ENCODE measurements at places on chromosomes 3 and 15.

GRCh38 chr3:139559541-139559940, 20.0 kb upstream of the RBP1 start:
- no peak for DNase-seq

GRCh38 chr3:176937994-176938393, 259.3 kb downstream of the TBL1XR1 start:
- DNase-seq = no peak

- DNase-seq = no peak
Observed at GRCh38 chr3:123388811-123389627, 59.9 kb downstream of the ADCY5 start.

DNA sequence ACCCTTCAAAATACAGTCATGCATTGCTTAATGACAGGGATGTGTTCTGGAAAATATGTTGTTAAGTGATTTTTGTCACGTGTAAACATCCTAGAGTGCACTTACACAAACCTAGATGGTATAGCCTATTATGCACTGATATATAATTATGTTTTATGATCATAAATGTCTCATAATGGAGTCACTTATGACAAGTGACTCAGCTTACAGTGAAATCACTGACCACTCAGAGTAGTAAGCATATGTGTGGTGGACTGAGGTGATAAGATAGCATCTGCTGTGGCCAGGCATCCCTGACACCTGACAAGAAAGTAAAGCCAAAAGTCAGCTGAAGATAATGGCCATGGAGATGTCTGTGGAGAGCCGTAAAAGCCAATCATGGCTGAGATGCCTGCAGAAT, 5.4 kb downstream of the ACAD11 start:
- DNase-seq = no peak

DNA sequence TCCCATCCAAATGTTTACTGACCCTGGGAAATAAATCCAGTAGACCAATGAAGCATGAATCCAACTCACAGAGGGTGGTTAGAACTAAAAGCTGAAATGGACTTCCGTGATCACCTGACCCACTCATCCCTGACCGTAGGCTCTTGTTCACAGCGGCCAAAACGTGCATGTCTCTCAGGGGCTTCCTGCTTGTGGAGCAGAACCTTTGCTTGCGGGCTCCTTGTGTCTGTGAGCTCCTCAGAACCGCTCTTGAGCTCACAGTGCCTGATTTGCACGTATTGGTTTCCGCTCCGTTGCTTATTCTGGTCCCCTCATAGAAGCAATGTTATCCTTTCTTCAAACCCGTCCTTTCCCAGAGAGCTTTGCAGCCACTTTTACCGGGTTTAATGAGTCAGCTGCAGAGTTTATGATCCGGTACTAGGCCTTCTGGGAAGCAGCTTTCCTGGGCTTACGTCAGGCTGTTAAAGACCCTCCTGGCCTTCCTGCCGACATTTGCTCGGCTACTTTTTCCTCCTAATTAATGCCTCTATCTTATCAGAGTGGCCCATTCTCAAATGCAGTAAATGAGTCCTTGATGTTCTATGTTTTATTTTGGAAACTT, 35.4 kb downstream of the LIPC start:
- DNase-seq = no peak

- DNase-seq = peak; percentile 12
Observed at GRCh38 chr3:71063773-71064290, 519.7 kb downstream of the FOXP1 start.

GRCh38 chr3:185960522-185961288, 22.9 kb upstream of the TRA2B start:
- DNase-seq = no peak

DNA sequence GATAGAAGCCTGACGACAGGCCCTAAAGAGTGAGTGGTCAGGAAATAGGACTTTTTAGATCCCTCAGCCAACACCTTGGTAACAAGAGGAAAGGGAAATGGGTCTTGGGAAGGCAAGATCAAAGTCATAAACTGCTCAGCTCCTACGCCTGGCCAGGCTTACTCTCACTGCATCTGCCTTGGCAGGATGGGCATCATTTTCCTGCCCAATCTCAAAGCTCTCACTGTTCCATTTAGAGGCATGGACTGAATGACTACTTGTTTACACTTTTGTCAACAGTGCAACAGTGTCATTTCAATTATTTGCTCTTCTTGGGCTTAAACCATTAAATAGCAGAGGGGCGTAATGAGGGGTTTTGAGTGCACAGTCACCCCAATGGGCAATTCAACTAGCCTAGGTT, 808.7 kb downstream of the GRM7 start:
- DNase-seq = no peak

DNA sequence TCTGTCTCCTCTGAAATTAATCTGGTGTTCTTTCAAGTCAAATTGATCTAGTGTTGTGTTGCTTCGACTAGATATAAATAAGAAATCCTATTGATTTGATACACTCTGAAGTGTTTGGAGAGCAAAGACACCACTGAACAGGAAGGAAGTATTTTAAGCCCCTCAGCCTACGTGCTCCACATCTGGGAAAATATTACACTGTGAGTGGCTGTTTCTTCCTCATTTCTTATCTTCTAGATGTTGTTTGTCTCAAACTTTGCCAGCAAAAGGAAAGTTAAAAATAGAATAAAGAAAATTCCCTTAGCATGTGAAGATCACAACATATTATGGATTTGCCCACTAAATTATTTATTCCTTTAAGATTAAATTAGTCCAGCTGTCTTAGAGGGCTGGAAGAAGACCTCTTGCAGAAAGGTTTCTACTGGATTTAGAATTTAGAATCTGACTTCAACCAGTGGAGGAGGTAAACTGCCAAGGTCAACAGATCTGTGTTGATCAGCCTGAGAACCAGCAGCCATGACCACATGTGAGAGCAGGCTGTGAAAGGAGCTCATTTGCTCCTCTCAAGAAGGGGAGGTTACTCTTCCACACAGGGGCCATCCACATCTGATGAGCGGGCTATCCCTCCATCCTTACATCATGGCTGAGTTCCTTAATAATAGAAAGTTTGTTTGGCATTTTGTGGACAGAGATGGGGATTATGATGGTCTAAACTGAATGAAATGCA, 46.3 kb upstream of the ACKR4 start:
- DNase-seq = no peak

DNA sequence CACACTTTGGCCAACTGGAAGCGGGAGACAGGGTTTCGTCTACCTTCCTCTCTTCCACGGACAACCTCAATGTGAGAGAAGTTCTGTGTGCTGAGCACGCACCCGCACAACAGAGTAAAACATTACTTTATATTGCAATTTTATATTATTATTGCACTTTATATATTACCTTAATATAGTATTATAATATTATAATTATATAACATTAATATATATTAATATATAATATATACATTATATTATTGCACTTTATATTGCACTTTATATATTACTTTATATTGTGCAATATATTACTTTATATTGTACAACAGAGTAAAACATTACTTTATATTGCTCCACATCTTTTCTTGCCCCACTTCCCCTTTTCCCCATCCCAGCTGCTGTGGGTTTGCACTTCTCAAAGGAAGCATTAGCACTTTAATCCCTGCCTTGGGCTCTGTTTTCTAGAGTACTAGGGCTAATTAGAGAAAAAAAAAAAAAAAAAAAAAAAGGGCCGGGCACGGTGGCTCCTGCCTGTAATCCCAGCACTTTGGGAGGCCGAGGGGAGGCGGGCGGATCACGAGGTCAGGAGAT, 76.4 kb upstream of the SLC4A7 start:
- DNase-seq = no peak

- DNase-seq = no peak
Observed at GRCh38 chr3:32484436-32484835, 18.2 kb downstream of the CMTM6 start.

DNA sequence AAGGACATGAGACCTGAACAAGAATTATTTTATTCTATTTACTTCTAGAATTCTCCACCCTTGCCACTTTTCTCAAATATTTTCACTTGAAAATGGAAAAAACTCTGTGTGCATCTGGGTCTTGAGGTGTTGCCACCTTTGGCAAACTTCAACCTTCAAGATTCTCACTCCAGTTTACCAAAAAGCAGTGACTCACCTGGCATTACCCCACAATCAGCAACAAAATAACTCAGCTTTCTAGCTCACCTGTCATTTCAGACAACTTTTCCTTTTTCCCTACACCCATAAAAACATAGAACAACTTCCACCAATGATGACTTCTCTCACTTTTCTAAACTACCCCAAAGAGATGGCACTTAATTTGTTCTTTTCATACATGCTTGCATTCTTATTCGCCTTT, 115.8 kb downstream of the DUT start:
- no peak for DNase-seq

GRCh38 chr15:34341381-34342212, 1.3 kb downstream of the NOP10 start:
- no peak for DNase-seq

DNA sequence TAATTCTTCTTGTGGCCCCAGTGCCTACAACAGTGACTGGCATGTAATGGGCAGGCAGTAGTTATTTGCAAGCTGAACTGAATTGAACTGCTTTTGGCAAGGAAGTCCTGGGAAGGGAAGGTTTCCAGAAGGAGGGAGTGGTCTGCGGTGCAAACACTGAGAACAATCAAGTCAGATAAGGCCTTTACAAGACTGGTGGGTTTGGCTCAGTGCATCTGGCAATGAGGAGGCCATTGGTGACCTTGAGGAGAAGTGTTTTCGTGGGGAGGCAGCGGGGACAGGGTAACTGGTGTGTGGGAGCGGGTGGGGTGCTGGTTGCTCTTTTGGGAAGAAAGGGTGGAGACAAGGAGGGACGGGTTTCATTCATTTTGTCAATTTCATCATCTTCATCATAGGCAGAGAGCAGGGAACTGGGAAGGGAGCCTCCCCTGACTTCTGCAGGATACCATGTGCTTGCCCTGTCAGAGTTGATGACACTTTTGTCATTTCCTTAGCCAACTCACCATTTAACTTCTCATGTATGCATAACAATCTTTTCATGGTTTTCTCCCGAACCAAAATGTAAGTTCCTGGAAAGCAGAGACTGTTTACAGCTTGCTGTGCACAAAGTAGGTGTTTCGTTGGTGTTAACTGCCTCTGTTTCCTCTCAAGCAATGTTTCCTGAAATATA, 8.4 kb upstream of the EHD4 start:
- no peak for DNase-seq

DNA sequence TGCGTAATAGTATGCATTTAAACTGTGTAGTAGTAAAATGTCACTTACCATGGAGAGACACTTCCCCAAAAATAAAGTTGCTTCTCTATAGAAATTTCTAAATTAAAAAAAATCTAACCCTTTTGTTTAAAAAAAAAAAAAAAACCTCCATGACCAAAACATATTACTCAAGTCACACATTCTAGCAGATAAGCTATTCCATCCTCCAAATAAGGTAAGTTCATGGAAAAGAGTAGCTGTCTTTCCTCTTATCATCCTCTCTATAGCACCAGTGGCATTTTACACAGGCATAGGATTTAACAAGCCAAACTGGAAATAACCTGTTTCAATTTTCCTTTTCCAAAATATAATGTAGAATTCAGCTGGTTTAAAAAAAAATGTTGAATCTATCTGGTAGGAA, 57.4 kb downstream of the LRRFIP2 start:
- DNase-seq = no peak

DNA sequence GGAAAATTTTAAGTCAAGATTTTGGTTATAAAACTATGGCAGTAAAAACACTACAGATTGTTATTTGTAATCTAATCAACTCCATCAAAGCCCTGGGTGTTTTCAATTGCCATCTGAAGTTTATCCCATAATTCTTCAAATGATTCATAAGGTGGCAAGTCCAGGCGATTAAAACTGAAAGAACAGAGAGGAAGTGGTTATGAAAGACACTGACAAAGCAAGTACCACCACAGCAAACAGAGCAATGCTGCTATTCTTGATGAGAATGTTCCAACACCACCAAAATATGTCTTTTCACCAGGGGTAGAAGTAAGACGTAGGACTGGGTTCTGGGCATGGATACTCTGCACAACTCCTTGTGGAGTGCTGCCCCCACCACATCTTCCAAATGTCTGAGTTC, 86.9 kb upstream of the PRTG start:
- DNase-seq = no peak

DNA sequence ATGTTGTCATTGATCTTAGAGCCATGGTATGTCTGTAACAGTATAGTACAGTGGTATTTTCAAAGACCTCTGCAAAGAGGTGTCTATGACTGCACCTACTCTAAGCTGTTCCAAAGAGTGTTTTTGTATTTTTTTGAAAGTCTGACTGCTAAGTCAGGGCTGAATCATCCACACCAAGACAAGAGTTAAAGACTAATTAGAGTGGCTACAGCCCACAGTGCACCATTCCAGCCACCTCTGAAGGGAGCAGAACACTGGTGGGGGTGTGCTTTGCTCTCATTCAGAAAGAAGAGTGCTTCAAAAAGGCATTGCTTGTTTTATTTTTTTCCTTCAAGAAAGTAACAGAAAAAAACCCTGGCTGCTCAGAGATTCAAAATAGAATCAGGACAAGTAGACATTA, 301.4 kb downstream of the GABRG3 start:
- DNase-seq = no peak

DNA sequence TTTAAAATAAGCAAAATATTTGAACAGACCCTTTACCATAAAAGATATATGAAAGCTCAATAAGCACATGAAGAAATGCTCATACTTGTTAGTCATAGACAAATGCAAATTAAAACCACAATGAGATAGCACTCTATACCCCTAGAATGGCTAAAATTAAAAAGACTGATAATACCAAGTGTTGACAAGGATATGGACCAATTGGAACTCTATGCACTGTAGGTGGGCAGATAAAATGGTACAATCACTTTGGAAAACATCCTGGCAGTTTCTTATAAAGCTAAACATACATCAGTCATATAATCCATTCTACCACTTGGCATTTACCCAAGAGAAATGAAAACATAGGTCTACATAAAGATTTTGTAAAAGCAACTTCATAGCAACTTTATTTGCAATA, 293.0 kb upstream of the TLE3 start:
- no peak for DNase-seq

GRCh38 chr15:58292751-58293175, 139.0 kb upstream of the LIPC start:
- DNase-seq = no peak

GRCh38 chr3:52017586-52017985, 21.9 kb upstream of the RPL29 start:
- DNase-seq = no peak

- DNase-seq = no peak
Observed at GRCh38 chr15:38168467-38169070, 84.1 kb upstream of the SPRED1 start.

DNA sequence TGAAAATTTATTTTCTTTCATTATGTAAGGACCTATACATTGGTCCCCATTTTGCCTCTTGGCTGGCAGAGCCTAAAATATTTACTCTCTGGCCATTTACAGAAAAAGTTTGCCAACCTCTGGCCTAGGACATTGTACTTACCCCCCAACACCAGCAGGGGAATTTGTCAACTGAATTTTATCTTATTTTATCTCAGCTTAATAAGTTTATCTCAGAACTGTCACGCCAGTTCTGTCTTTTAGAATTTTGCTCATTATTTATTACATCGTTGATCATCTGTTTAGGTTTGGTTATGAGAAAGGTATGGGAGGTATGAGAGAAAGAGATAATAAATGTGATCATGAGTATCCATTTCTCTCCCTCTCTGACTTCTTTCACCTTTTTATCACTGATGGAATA, 38.3 kb downstream of the CHD2 start:
- DNase-seq = no peak
